ENCODE measurements at places on chromosomes 3 and 15.

DNA sequence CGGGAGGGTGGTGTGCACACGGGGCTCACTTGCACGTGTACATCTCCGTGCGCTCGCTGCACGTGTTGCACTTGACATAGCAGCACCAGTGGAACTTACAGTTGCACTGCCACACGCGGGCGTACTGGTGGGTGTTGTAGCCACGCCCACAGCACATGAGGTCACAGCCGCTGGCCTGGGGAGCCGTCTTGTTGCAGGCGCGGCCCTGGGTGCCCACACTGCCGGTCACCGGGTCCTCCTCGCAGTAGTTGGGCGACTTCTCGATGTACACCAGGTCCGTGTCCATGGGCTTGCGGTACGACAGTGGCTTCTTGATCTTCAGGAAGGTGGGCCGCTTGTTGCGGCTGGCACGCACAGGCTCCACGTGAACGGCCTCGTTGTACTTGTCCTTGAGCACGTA lies 61.0 kb downstream of the WNT7A start:
- no peak for DNase-seq

DNA sequence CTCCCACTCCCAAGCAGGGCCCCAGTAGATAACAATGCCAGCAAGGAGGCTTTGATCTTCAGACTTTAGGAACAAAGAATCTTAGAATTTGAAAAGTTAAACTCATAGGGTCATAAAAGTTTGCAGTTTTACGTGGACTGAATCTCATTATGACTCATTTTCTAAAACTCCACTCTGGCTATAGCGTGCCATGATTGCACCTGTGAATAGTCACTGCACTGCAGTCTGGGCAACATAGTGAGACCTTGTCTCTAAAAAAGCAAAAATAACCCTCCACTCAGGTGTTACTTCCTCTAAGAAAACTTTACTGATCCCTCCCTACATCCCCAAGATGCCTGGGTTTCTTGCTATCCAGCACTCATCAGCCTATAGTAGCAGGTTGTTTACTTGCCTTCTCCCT lies 104.5 kb downstream of the IL20RB start:
- DNase-seq = no peak

GRCh38 chr3:60675424-60675823 lies 575.8 kb downstream of the FHIT start:
- no peak for DNase-seq

DNA sequence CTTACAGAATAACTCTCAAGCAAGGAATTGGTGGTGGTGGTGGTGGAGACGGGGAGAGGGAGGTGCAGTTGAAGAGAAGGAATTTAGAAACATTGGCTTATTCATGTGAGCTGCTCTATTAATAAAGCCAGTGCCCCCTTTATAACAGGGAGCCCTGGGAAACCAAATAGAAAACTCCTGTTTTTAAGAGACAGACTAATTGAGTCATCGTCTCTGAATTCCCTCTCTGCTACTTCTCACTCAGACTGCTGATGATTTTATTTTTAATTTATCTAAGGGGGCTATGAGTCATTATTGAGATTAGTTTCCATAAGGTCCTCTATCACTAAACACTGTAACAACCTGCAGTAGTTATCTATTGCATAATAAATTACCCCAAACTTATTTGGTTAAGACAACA lies 145.9 kb upstream of the GALNT15 start:
- no peak for DNase-seq

GRCh38 chr15:64398575-64398974 lies 10.9 kb downstream of the TRIP4 start:
- DNase-seq = no peak

- no peak for DNase-seq
Observed at GRCh38 chr15:28992336-28992864, 106.6 kb downstream of the APBA2 start.

GRCh38 chr3:179079537-179079936 lies 7.9 kb upstream of the ZMAT3 start:
- DNase-seq = no peak

GRCh38 chr3:18189282-18190050 lies 235.7 kb downstream of the SATB1 start:
- no peak for DNase-seq

- no peak for DNase-seq
Observed at GRCh38 chr3:180048840-180049239, 12.1 kb upstream of the PEX5L start.

DNA sequence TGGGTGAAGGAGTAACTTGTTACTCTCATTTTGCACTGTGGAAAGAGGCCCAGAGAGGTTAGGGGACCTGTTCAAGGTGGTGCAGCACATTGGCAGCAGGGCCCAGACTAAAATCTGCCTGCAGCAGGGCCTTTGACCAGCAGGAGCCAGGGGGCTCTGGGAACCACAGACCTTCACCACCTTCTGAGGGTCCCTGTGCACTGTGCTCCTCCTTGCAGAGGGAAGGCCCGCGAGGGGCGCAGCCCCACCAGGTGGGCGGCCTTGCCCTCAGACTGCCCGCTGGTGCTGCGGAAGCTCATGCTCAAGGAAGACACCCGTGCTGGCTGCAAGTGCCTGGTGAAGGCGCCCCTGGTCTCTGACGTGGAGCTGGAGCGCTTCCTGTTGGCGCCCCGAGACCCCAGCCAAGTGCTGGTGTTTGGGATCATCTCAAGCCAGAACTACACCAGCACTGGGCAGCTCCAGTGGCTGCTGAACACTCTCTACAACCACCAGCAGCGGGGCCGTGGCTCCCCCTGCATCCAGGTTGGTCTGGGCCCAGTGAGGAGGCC lies 61.5 kb upstream of the FGD5 start:
- DNase-seq = no peak

- peak; percentile 80 for DNase-seq
Observed at GRCh38 chr3:70550723-70551319, 238.4 kb upstream of the MDFIC2 start.

- no peak for DNase-seq
Observed at GRCh38 chr15:101496198-101496986, 6.9 kb upstream of the PCSK6 start.

- DNase-seq = no peak
Observed at GRCh38 chr3:4478261-4478660, 11.2 kb upstream of the SUMF1 start.

DNA sequence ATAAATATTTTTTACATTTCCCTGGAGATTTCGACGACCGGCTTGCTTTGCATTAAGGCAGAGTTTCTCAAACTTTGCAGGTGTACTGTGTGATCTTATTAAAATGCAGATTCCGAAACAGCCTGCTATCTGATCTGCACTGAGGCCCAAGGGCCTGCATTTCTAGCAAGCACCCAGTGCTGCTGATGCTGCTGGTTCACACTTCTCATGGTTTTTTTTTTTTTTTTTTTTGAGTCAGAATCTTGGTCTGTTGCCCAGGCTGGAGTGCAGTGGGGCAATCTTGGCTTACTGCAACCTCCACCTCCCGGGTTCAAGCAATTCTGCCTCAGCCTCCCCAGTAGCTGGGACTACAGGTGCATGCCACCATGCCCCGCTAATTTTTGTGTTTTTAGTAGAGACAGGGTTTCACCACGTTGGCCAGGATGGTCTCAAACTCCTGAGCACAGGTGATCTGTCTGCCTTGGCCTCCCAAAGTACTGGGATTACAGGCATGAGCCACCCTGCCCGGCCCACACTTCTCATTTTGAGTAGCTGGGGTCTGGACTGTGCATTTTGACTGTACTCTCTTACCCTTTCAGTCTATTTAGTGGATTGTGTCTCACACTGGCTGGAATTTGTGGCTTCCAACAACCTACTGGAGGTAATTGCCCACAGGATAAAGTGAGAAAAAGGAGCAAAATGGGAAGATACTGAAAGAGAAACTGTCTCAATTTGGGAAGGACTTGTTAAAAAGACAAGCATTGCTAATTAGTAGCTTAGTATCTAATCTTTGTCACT lies 94.1 kb downstream of the ITPR1 start:
- DNase-seq = no peak

DNA sequence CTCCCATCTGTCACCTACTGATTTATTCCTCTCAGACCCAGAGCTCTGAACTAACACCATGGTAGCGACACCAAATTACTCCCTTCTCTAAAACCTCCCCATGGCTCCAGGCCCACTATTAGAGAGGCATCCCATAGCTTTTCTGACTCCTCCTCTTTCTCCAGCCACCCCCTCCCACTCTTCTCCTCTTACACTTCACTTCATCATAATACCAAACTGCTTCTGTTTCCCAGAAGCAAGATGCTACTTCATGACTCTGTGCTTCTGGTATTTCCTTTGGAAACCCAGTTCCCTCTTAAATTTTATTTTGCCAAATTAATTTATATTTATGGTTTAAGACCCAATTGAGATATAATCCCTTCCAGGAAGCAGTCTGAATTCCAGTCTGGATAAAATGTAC lies 465.1 kb upstream of the PDZRN3 start:
- DNase-seq = no peak

DNA sequence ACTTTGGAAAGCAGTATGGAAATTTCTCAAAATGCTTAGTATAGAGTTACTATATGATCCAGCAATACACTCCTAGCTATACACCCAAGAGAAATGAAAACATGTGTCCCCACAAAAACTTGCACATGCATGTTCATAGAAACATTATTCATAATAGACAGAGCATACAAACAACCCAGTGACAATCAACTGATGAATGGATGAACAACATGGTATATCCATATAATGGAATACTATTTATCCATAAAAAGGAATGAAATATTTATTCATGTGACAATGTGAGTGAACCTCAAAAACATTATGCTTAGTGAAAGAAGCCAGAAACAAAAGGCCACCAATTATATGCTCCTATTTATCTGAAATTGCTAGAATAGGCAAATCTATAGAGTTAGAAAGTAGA lies 6.7 kb downstream of the MYH15 start:
- DNase-seq = no peak

DNA sequence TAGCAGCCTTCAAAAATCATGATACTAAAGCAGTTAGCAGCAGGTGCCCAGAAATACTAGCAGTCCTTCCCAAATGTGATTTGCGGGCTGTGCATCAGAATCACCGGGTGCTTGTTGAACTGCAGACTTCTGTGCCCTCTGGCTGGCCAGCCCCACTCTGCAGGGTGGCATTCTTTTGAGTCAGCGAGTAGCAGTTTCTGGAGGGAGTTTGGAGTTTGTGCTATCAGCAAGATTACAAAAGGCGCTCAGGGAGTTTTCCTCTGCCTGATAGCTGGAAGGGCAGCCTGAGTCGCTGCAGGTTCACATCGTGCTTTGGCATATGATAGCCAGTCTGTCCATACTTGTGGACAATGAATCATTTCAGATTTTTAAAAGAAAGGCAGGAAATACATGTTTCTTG lies 57.6 kb downstream of the CLDN11 start:
- no peak for DNase-seq

DNA sequence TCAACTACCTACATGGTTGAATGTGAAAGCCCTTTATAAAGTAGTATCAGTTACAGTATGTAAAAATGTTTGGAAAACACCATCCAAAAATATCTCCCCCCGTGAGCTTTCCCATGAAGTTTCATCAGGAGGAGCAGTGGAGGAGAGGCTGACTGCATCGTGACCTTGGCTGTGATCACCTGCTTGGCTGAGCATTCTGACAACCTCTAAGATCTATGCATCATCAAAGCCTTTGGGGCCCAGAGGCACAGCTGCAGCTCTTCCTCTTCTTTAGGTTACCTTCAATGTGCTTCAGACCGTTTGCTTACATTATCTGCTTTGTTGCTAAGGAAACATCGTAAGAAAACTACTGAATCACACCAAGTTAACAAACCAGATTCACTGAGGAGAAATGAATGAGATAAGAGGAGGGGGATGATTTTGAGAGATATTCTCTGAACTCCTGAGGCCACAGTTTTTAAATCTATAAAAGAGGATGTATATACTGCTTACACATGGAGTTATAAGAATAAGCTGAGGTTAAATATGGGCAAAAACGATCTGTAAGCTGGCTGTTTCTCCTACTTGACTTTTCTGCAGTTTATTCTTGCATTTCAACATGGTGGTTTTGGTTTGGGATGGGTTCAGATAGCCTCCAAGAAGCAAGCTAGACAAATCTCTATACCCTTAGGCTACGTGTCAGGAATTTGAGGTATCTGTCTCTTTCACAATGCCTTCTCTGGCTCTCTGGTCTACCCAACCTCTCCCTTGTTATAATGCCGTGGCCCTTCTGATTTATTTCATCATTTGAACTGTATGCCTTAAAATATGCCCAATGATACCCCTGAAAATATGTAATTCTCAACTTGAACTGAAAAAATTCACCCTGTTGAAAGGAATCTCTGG lies 4.0 kb downstream of the GCSAM start:
- DNase-seq = no peak

DNA sequence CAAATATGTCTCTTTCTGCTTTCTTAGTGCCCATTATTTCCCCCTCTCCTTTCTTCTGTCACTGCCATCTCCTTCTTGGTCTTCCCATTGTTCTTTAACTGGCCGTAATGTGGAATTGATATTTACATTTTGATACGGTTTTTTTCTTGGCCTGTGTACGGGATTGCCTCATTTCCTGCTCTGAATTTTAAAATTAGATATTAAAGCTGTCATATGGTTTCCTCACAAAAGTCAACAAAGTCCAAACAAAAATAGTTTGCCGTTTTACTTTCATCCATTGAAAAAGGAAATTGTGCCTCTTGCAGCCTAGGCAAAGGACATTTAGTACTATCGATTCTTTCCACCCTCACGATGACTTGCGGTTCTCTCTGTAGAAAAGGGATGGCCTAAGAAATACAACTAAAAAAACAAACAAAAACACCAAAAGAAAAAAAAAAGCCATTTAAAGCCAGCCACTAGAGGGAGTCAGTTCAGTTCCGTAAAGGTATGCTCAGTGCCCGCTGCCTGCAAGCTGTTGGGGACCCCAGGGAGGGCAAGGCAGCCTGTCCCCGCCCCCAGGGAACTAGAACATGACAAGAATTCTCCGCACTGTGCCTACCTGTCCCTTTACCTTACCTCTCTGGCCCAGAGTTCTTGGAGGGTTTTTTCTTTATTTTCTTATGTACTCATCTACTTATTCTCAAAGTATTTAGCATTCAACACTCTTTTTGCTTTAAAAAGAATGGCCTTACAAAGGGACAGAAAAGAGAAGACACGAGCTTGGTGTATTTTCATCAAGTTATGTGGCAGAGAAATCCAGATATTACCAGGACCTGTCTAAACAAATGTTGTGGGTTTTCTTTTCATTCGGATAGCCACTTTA lies 30.0 kb upstream of the NR2E3 start:
- DNase-seq = no peak

- no peak for DNase-seq
Observed at GRCh38 chr3:169259661-169260060, 403.9 kb downstream of the MECOM start.

GRCh38 chr3:162507397-162507796 lies 1010.8 kb downstream of the OTOL1 start:
- DNase-seq = no peak

- no peak for DNase-seq
Observed at GRCh38 chr3:138511945-138512344, 77.5 kb downstream of the ESYT3 start.

DNA sequence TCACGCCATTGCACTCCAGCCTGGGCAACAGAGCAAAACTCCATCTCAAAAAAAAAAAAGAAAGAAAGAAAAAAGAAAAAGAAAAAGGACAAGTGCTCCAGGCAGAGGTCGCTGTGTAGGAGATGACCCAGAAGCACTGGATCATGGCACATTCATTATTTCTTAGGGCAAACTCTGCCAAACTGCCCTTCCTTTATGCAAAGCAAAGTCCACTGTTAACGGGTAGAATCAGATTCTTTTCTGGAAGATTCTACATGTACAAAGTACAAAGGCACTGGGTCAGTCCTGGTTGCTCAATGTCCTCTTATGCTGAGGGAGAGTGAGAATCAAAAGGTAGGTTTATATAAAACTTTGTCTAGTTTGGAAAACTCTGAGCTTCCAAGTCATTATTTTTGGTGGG lies 144.9 kb downstream of the FEZF2 start:
- DNase-seq = no peak

All from activated CD4-positive, CD25-positive, alpha-beta regulatory T cell treated with anti-CD3 and anti-CD28 coated beads, Interleukin-2, amount 50 U/mL, for 72 hours (primary cell).